Hippocampal formation (tissue), 2 donors: ENCODE measurements at places on chromosomes 6 and 20.

GRCh38 chr6:157841211-157841840 lies 18.3 kb downstream of the SNX9 start:
- no peak for DNase-seq

DNA sequence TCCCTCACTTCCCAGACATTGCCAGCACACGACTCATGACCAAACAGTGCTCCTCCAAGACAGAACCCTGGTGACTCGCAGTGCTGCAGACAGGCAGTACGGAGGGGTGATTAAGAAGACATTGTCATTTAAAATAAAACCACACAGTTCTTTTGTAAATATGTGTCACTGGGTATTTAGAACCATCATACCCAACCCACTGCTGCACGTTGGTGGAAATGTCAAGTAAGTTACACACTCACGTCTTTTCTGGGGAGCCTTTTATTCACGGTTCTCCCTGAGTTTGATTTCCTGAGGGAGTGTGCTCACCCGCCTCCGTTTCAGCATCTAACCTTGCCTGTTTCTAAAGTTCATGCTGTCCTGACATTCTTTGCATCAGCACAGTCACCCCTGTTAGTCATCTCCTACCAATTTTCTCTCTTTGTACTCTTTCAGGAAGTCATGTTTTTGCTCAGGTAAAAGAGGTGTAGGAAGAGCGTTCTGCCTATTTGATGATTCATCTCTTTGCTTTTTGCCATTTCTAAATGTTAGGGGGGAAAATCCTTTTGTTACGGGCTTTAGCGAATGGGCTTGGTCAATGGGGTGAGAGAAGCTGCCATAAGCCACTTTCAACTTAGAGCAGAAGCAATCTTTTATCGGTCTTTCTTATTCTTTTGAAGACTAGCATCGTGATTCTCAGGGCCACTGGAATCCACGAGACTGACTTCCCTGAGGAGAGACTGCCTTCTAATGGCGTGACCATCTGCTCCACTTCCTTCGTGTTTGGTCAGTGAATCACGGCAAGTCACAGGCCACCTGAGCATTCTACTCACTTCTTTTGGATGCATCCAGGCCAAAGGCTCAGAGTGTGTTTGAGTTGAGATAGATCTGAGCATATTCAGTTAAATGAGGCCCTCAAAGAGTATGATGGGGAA lies 512.8 kb upstream of the JARID2 start:
- no peak for DNase-seq

GRCh38 chr20:64150756-64151632 lies 13.3 kb upstream of the MYT1 start:
- no peak for DNase-seq

- no peak for DNase-seq
These were observed 428.6 kb downstream of the HACE1 start for GRCh38 chr6:104431096-104431495.

GRCh38 chr6:84422380-84422968 lies 195.0 kb upstream of the CEP162 start:
- DNase-seq: peak; percentile 1

GRCh38 chr6:80376411-80376810 lies 269.9 kb downstream of the BCKDHB start:
- no peak for DNase-seq

- no peak for DNase-seq
These were observed 16.7 kb downstream of the TRMT11 start for GRCh38 chr6:126002755-126003679.
